CD4-positive, CD25-positive, alpha-beta regulatory T cell (primary cell): ENCODE measurements at places on chromosomes 1 and 21.

GRCh38 chr1:206495011-206495461 lies 12.3 kb upstream of the RASSF5 start:
- no peak for DNase-seq

DNA sequence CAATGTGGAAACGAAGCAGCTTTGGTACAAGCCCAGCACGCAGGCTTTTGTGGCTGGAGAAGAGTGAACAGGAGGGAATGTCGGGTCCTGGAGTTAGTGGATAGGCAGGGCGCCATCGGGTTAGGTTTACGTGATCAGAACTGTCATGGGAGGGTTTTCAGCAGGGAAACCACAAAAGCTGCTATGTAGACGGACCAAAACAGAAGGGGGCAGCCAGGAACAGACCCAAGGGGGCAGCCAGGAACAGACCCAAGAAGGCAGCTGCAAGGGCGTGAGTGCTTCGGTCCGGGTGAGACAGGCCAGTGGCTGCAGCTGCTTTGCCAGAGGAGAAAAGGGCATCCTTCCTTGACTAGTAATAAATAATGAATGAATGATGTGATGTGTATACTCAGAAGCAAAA lies 77.5 kb upstream of the KIF1B start:
- DNase-seq: no peak

DNA sequence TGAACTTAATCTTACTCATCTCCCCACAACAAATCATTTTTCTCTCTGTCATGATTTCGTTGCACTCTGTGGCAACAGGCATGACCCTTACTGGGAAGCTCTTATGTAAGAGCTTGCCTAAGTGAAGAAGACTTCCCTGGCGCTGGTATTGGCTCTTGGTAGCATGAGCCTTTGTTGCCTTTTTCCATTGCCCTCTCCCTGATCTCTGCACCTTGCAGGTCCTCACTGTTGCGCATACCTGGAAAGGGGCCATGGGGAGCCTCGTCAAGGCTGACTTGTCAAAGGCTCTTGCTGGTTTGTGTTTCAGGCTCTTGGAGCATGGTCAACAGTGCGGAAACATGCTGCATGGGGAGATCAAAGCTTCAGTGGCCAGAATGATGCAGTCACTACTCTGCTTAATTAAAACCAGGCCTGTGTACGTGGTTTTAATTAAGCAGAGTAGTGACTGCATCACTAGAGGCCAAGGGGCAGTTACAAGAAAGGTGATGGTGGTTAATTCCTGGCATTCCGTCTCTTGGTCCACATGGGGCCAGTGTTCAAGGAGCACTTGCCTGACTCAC lies 141.3 kb downstream of the SPATA46 start:
- no peak for DNase-seq

DNA sequence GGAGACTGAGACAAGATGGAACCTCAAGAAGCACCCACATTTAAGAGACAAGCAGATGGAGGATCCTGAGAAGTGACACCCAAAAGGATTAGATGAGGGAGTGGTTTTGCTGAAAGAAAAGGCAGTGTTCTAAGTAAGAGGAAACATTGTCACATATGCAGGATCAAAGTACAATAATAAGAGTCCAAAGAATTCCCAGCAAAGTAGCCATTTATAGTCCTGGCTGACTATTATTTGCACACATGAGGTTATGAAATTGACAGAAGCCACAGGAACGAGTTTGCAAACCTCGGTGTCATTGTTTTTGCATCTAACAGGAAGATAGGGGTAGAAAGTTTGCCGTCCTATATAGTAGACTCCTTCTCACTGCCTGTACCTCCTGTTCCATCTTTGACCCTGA lies 41.3 kb downstream of the CHRM3 start:
- DNase-seq: no peak

GRCh38 chr1:232486454-232487207 lies 143.3 kb downstream of the SIPA1L2 start:
- no peak for DNase-seq

GRCh38 chr1:14294860-14295536 lies 303.5 kb upstream of the KAZN start:
- no peak for DNase-seq

GRCh38 chr1:24181619-24182018 lies 5.5 kb downstream of the IFNLR1 start:
- DNase-seq: no peak

GRCh38 chr1:118821801-118822200 lies 166.3 kb downstream of the TBX15 start:
- no peak for DNase-seq

DNA sequence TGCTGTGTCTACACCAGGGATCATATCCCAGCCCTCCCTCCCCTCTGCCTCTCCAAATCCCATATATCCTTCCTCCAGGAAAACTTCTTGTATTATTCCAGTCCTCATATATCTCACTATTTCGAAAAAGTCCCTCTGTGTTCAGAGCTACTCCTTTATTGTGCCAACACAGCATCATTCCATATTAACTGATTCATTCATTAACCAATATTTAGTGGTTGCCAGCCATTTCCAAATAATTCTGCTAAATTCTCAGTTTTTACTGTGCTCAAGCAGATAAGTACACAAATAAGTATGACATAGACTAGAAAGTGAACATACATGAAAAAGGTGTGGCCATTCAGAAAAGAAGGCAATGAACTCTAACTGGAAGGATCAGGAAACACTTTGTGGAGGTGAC lies 241.6 kb upstream of the DUSP10 start:
- no peak for DNase-seq

GRCh38 chr1:1291548-1292441 lies 11.6 kb downstream of the SCNN1D start:
- peak; percentile 38 for DNase-seq

GRCh38 chr1:186492531-186493291 lies 31.8 kb upstream of the PDC start:
- DNase-seq: no peak

DNA sequence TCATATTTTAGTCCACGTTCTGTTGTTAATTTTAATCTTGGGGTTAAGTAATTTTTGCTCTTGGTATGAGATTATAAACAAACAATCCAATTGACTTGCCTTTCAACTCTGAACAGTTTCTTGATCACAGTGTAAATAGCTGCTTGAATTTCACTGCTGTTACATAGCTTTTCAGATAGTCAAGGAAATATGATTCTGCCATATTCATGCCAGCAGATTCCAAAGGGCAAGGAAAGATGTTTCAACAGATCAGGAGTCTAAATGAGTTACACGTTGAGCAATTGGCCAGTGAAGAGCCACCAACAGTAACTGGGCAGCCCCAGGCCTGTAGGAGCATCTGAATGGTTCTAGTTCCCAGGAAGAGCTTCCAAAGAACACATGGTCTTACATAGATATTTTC lies 93.6 kb downstream of the LEPR start:
- no peak for DNase-seq

GRCh38 chr1:76006234-76006633 lies 68.3 kb upstream of the ST6GALNAC3 start:
- DNase-seq: no peak

GRCh38 chr1:30743584-30744059 lies 14.0 kb downstream of the LAPTM5 start:
- peak; percentile 87 for DNase-seq

DNA sequence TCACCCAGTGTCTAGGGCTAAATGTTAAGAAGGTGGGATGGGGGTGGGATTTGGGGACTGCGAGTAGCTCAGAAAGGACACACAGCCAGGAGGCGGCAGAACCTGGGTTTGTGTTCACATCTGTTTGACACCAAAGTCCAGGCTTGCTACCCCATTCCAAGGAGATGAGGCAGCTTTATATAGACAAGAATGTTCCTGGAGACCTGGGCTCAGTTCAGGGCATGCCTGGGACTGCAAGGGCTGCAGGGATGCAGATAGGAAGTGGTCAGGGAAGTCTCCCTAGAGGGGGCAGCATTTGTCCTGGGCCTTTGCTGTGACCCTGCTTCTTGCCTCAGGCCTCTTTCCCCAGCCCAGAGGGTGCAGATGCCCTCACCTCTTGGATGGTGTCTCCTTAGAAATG lies 16.3 kb downstream of the PADI3 start:
- no peak for DNase-seq

DNA sequence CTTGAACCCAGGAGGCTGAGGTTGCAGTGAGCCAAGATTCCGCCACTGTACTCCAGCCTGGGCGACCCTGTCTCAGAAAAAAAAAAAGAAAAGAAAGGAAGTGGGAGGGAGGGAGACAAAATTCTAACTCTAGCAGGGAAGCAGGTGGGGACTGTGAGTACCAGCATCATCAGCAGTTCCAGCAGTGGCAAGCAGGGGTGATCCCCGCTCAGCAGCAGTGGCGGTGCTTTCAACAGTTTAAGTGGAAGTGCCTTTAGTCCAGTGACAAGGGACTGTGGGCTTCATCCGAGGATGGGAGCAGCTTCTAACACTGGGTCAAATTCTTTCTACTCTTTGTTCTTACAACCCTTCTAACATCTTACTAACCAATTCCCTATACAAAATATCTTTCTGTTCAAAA lies 858.1 kb upstream of the ADAMTS5 start:
- no peak for DNase-seq

- no peak for DNase-seq
These were observed 246.5 kb upstream of the VAMP3 start for GRCh38 chr1:7524341-7525337.

DNA sequence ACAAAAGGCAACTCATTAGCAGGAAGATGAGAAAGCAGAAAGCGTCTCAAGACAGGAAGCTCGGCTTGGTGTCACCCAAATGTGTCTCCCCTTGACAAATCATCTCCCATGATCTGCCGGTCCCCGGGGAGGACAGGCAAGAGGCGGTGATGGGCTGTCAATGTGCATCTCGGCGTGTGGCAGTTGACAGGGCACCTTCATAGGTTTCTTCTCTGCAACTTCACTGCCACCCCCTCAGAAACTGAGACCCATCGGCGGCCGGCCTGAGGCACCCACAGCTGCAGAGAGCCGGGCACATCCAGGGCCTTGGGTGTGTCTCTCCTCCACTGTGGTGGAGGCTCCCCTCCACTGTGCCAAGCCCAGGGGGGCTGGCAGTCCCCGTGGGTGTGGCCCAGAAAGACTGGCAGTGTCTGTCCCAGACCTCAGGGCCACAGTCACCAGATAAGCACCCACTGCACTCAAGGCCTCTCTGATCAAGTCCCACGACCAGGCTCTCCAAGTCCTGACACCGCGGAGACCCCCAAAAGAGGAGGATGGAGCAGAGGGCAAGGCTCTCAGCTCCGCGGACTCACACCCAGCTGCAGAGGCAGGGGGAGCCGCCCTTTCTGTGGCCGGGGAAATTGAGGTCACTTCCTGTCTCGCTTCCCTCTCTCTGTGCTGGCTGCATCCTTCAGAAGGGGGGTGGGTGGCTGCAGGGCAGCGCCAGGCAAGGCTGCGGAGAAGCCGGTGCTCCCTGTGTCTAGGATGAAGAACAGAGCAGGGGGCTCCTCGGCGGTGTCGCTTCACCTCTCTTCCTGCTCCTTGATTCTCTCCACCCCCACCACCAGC lies 39.6 kb upstream of the LBR start:
- DNase-seq: peak; percentile 71

GRCh38 chr1:201528631-201529252 lies 10.2 kb upstream of the NAV1 start:
- DNase-seq: no peak

DNA sequence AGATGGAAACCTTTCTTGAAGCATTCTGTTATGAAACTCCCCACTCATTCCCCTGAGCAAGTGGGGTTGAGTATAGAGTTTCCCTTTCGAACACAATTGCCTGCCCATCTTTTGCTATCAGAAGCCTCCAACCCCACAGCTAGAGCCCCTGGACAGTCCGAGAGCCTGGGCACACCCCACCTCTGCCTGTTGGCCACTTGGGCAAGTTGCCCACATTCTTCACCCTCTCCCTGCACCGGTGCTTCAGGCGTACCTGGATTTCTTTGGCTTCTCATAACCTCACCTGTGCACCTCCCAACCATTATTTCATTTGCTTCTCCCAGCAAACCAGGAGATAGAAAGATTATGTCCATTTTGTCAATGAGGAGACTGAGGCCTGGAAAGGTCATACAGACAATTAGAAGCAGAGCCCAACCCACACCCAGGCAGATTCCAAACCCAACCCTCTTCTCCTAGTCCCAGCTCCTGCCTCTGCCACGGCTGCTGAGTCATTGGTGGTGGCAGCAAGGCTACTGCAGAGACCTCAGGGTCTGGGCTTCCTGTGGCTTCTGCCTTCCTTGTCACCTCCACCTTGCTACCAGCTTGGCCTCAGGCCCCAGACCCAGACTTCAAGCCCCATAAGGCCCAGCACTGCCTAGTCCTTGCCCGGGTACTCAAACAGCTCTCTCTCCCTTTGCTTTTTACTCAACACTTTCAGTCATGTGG lies 118.7 kb upstream of the ZBTB40 start:
- DNase-seq: no peak

- DNase-seq: no peak
These were observed 2.0 kb downstream of the ATP13A2 start for GRCh38 chr1:17009706-17010105.

DNA sequence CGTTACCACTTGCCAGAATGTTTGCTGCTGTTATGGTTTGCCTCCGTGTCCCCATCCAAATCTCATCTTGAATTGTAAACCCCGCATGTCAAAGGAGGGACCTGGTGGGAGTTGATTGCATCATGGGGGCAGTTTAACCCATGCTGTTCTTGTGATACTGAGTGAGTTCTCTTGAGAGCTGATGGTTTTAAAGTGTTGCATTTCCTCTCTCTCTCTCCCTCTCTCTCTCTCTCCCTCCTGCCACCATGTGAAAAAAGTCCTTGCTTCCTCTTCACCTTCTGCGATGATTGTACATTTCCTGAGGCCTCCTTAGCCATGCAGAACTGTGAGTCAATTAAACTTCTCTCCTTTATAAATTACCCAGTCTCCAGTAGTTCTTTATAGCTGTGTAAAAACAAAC lies 44.4 kb downstream of the CFHR5 start:
- DNase-seq: no peak

DNA sequence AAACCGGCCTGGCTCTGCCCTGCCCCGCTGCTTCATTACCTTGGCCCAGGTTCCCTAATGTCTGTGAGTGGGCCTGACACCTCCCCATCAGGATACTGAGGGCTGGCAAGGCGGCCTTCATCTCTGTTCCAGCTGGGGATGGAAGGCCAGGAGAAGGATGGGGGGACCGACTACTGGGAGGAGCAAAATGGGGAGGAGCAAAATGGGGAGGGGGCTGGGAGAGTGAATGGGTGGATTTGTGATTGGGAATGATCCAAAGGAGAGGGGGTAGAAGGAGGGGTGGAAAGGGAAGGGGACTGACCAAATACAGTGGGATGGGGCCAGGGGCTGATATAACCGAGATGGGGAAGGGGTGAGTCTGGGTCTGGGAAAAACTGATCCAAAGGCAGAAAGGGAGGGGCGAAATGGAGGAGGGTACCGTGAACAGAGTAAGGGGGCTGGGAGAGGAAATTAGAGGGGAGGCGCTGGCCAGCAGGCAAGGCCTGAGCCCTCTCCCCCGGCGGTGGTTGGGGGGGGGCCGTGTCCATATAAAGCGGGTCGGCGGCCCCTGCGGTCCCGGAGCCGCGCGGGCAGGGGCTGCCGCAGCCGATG lies at the start of gene FOXE3:
Gene FOXE3, plus strand, starts transcription at position 558 of the 591 bp plus-strand sequence. Its CDS starts 31 bp downstream, at position 589.
- no peak for DNase-seq

DNA sequence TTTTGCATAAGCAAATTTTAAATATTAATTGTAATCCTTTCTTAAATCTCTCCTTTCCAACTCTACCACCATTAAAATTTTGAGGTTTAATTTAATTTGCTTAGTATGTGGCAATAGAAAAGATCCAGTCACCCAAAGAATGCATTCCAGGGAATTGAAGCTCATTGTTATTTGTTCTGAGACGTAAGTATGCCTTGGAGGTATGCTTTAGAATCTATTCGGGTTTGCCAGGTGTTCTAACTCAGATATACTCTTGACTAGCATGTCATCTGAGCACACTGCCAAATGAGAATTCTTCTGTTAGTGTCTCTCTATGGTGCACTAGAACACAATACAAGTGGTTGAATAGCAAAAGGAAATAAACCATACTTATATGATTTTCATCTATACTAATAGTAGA lies 813.6 kb upstream of the ADGRL2 start:
- no peak for DNase-seq

GRCh38 chr1:6106321-6106731 lies 60.6 kb downstream of the KCNAB2 start:
- DNase-seq: no peak
